ENCODE measurements at places on chromosomes 13 and 19. TPM values are rescaled to one million over a fixed set of nuclear protein-coding genes. Genes with fewer than 3 reads are reported as not detected.

DMKN gene
- 26.5 TPM for total RNA-seq

DNA sequence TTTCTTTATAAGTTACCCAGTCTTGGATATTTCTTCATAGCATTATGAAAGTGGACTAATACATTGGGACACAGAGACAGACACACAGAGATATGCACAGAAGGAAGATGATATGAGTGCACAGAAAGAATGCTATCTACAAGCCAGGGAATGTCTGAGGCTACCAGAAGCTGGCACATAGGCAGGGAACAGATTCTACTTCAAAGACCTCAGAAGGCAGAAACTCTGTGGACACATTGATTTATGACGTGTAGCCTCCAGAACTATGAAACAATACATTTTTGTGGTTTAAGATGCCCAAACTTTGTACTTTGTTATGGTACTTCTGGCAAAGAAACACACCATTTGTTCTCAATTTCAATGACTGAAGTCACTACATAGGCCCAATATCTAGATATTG, 556.7 kb downstream of the PCDH9 start:
- DNase-seq, result no peak

DNA sequence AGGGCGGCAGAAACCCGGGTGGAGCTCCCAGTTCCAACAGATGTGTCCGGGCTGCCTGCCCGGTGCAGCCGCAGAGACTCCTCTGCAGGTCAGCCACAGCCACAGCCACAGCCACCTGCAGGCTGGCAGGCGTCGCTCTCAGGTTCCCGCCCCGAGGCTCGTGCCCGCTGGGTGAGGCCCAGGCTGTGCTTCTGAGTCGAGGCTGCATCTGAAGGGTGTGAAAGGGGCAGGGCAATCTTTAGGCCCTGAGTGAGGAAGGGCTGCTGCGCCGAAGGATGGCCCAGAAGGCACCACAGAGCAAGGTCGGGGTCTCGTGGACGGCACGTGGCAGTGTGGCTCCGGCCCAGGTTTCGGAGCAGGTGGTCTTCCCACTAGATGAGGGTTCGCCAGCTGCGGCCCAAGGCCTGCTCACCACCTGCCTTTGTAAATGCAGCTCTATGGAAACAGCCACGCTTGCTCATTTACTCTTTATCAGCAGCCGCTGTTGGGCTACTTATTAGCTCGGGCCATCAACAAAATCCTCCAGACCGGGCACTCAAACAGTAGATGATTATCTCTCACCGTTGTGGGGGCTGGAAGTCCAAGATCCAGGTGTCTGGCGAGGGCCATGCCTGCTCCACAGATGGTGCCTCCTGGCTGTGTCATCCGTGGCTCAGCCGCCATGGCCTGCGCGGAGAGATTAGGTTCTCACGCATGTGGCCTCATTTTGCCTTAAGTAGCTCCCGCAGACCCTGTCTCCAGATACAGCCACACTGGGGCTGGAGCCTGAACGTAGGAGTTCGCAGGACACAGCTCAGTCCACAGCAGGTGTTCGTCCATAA, 40.3 kb upstream of the TFDP1 start:
- DNase-seq, result peak; percentile 51

SLC39A3 gene
- total RNA-seq, result 11.7 TPM

RHPN2 gene
- 4.5 TPM for total RNA-seq

ZIC2 gene
- not detected for total RNA-seq

DNA sequence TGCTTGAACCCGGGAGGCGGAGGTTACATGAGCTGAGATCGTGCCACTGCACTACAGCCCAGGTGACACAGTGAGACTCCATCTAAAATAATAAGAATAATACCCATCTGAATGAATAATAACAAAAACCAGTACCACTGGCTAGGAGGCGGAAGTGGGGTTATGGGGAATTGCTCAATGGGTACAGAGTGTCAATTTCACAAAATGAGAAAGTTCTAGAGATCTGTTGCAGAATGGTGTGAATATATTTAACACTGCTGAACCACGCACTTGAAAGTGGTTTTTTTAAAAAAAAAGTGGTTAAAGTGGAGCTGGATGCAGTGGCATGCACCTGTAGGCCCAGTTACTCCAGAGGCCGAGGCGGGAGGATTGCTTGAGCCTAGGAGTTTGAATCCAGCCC, 18.5 kb downstream of the KLF2 start:
- no peak for DNase-seq

DNA sequence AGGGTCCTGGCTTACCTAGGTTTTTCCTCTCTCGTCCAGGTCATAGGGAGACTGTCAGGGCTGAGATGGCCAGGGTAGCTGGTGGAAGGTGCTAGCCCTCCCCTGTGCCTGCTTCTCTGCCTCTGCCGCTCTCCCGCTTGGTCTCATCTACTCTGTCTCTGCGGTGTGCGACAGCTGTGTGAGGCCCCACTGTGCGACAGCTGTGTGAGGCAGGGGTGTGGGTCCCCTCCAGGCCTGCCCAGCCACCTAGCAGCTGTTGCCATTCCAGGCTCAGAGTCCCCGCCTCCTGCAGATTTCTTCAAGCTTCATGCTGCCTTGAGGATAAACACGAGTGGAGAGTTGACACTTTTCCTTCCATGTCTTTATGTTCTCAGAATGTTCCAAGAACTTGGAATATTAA, 53.0 kb downstream of the ARHGEF7 start:
- no peak for DNase-seq

GRCh38 chr19:29476528-29476927, 49.3 kb upstream of the VSTM2B start:
- DNase-seq, result no peak

GRCh38 chr13:49443357-49443703, 534 bp downstream of the CAB39L start:
- DNase-seq, result no peak

GRCh38 chr13:45361596-45362206, 20.7 kb upstream of the TPT1 start:
- DNase-seq, result peak; percentile 22

DNA sequence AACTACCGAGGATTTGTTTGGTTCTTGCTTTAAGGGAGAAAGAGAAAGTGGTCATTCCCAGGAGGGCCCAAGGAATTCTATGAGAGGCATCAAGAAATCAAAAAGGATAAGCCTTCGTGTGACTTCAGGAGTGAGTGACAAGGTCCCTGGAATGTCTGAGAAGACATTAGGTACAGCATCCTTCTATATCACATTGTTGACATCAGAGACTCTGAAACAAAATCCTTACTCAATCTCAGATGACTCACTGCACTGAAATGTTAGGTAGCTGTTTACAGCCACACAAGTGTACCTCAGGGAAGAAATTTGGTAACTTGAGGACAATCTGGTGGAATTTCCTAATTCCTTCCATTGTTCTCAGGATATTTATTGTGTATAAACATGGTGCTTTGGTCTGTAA, 7.9 kb upstream of the LGALS14 start:
- no peak for DNase-seq

CLEC4G gene
- total RNA-seq, result 2.8 TPM

PCDH17 gene
- total RNA-seq, result 8.0 TPM

- no peak for DNase-seq
Observed at GRCh38 chr19:48061401-48062344, 17.8 kb upstream of the CABP5 start.

DNA sequence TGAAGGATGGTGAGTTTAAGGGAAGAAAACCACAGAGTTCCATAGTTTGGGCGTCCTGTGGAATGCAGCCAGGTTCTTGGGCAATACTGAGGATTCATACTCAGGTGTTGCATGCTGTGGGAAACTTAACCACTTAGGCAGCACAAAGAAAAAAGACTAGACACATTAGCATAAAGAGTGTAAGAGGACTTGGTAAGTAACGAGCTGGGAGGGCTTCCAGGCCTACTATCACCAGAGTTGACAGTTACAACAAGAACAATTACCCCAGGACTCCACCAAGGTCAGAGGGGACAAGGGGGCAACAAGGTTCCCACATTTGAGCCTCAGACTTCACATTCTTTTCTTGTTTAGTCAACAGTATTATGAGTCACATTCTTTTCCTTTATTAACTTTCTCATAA, 33.2 kb downstream of the KCTD12 start:
- DNase-seq, result no peak
